ENCODE measurements at places on chromosomes 5 and 9.

DNA sequence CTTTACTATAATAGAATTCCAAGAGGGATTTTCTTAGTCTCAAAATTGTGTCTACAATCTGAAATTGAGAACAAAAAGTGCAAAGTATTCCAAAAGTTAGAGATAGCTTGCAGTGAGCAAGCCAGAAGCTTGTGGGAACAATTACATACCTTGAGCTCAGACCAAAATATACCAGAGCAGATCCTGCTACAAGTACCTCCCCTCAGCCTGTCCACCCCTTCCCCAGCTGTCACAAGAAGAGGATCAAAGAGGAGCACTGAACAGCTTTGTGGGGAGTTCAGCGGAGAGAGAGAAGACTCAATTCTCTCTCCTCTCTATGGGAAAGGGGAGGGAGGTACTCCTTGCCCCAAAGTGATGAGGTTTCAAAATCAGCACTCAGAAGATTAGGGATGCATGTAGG, 869.2 kb upstream of the DMAC1 start:
- no peak for DNase-seq

DNA sequence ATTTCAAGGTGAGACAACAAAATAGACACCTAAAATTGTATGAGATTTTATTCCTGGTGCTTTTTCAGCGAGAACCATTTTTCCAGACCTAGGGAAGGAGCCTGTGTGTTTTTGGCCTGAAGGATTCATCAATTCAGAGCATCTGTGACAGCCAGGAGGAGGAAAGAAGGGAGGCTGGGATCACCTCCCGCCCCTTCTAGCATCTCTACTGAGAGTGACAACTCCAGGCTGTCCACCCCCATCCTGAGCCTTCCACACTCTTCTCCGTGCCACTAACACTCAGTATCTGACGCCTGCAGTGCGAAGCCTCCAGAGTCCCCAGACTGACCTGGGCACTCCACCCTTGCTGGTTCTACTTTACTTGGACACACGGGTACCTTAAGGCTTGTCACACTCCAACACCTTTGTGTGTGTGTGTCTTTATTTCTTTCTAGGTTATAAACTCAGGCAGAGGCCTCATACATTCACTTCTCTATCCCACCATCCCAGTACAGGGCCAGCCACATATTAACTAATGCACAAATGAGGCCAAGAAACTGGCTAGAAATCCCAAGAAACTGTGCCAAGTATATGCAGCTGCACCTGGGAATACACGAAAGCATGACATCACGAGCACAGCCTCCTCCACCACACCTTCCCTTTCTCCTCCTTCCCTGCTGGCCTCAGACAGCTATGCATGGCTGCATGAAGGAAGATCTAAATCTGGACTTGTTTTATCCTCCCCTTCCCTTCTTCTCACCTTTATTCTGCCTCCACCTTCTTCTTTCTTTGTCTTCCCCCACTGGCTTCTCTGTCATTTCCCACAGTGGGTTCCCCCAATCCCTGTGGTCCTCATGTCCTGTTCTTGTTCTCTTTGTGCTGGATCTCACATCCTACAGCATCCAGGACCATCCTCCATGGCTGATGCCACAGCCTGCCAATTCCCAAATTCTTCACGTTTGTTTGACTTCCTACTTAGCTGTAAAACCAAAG, 16.0 kb downstream of the S1PR3 start:
- no peak for DNase-seq

DNA sequence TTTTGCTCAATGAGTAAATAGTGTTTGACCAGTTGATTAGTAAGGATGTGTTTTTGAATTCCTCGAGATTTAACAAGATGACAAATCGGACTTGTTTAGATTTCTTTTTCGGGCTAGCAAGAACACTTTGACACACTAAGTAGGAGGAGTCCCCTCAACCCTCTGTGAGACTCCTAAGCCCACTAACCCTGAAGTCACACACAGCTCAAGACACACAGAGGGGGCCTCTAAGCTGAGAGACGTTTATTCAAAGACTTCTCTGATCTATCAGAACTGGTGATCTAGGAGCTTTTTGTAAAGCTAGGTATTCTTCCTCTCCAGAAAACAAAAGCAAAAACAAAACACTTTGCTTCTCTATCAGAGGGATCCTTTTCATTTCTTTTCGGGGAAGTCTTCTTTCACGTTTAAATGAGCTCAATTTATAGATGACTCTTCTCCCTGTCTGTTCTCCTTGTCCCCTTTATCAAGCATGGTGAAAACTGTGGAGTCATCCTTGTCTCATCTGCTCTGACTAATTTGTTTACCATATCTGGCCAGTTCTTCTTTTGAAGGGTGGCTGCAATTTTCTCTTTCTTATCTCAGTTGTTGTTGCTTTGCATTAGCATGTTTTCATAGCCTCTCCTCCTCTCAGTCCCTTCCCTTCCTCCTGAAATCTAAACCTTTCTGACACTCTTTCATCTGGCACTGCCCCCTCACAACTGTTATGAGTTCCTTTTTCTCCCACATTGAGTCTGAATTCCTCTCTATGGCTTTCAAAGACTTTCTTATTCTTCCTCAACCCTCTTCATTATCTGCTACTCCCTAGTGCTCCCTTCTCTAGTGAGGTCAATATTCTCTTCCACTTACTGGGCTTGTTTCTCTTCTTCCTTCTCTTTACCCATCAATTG, 68.5 kb upstream of the RAI14 start:
- peak; percentile 35 for DNase-seq

GRCh38 chr9:107299437-107299836, 16.4 kb downstream of the RAD23B start:
- no peak for DNase-seq

DNA sequence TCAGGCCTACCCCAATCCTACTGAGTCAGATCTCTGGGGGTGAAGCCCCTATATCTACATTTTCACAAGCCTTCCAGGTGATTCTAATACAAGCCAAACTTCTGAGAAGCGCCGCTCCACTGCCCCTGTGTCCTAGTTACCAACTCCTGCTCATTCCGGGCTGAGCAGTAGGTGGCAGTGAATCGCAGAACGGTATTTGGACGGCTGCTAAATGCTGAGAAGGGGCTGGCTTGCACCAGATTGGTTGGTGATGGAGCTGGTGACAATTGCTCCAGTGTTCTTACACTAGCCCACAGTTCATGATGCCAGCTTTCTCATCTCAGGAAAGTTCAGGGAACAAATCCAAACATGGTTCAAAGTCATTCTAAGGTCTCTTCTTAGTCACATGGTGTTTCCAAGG, 31.1 kb upstream of the FGF1 start:
- DNase-seq: no peak

DNA sequence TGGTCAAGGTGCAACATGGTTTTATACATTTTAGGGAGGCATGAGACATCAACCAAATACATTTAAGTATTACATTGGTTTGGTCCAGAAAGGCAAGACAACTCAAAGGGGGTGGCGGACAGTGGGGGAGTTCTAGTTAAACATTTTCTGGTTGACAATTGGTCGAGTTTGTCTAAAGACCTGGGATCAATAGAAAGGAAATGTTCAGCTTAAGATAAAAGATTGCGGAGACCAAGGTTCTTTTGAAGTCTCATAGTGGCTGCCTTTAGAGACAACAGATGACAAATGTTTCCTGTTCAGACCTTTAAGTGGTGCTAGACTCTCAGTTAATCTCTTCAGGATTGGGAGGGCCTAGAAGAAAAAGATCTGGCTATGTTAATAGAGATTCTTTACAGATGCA, 47.7 kb upstream of the TTC39B start:
- no peak for DNase-seq

DNA sequence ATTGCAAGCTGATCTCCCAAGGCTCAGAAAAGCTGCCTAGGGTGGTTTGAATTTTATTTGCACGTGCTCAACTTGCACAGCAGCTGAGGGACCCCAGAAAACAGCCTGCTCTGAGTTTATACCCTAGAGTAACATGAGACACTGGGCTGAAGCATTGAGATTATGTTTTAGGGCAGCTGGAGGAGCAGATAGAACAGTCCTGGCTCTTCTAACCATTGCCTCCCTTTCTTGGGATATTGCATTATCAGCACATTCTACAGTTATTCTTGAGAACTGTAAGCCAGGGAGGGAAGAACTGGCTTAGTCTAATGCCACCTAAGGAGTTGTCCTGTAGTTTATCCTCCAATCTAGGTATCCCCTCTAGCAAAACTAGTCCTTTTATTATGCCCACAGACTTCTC, 10.3 kb downstream of the SMC2 start:
- DNase-seq: peak; percentile 52

DNA sequence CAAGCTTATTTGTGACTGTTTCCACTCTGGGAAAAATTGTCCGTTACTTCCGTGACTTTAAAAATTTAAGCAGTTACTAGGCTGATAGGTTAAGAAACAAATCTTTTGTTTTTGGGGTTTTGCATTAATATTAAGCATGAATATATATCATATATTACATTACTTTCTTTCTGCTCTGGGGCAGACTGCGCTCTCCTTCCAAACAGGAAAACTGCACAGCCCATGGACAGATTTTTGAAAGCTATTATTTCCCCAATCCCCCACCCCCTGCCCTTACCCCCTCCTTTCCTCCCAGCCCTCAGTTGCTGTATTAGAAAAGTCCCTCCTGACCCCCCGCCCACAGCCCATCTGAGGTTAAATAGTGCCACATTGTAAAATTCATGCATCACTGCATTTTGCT, 50.4 kb downstream of the G3BP1 start:
- no peak for DNase-seq

- no peak for DNase-seq
Measured at GRCh38 chr9:22203371-22204138, 194.4 kb upstream of the CDKN2B start.
